ENCODE measurements at places on chromosomes 12 and 14.

DNA sequence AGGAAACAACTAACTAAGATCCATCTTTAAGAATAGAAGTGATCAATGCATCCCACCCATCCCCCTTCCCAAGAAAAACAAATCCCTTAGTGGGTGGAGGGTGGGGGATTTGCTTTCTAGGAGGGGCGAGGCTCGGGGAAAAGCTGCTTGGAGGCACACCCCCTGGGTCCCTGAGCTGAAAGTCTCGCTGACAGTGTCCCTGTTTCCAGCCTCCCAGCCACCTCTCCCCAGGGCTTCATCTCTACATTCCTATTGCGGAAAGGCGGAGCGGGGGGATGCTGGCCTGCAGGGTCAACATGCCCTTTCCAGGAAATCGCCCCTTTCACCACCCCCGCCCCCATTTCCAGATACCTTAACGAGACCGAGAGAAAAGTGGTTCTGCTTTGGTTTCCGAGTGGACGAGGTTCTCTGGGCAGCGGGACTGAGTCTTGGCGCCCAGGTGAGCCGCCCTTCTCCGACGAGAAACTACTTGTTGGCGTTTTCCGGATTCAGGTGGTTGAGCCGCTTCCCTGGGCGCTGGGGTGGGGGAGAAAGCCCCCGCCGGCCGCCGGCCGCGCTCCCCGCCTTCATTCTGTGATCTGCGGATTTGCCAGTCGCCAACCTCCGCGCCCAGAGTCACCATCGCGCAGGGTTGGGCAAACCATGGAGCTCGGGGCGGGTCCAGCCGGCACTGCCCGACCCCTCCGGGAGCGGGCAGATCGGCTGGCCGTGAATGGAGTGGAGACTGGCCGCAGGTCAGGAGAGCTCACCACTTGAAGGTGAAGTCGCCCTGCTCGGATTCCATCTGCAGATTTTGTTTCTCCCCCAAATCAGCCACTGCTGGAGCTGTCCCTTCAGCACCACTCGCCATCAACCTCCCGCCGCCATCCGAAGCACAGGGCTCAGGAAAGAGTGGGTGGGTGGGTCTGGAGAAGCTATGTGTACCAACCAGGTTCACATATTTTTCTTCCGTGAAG lies 505 bp downstream of the KCNC2 start:
- no peak for DNase-seq

GRCh38 chr12:109258201-109258600 lies 50.9 kb downstream of the FOXN4 start:
- no peak for DNase-seq

DNA sequence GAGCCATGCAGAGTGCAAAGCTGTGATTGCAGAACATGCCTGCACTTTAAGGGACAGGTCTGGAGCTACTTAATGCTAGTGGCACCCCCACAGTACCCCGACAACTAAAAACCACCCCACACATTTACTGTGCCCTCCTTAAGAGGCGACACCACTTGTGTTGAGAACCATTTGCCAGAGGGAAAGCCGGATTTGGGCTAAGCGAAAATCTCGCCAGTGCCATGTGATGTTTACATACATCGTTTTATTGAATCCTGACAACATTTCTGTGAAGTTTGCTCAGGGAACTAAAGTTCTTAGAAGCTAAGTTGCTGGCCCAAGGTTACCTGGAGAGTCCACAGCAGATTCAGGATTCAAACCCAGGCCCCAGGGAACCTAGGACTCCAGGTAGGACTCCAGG lies 119.0 kb upstream of the FKBP4 start:
- DNase-seq: no peak

DNA sequence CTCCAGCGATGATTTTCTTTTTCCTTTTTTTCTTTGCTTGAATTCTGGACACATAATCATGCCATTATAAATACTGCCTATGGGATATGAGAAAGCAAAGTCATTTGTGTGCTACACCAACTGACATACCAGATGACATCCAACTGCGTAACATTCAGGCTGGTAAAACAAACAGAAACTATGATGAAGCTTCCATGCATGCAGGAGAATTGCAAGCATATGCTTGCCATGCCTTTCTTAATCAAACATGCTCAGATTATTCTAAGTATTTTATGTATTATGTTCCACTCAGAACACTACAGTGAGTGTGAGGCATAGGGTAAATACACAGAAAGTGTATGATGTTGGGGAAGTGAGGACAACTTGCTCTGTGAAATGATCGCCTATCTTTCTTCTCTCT lies 97.4 kb downstream of the C12orf50 start:
- DNase-seq: no peak

DNA sequence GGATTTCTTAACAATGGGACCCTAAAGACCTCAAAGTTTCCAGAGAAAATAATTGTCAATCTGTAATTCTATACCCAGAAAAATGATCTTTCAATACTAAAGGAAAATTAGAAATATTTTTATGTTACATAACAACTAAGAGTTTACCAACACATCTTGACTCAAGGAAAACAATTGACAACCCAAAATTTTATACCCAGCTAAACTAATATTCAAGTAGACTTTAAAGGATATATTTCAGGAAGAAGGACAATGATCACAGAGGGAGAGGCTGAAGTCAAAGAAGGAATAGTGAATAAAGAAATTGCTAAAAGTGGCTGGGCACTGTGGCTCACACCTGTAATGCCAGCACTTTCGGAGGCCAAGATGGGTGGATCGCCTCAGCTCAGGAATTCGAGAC lies 12.6 kb upstream of the PLD4 start:
- DNase-seq: no peak

- DNase-seq: no peak
Observed at GRCh38 chr12:14605401-14605989, 37.8 kb upstream of the PLBD1 start.

- no peak for DNase-seq
Observed at GRCh38 chr14:79016828-79017505, 846.8 kb downstream of the NRXN3 start.

DNA sequence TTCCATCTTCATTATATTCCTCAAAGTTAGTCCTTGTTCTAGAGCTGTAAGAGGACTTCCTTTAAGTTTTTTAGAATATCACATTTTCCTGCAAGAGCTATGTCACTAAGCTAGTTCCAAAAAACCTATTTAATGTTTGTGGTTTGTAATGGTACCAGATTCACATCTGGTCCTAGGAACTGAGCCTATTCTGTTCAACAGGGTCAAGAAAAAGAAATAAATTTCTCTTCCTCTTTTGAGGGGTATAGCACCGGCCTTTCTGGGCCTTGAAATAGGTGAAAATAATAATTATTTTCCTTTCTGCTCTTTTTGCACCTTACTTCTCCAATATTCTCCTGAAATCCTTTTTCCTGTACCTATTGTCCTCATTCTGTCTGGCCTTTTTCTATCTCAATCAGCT lies 3.6 kb upstream of the STXBP6 start:
- DNase-seq: no peak

Data from stimulated activated CD4-positive, alpha-beta T cell treated with anti-CD3 and anti-CD28 coated beads, TNF-alpha, amount 100 ng/mL, for 4 hours (primary cell).